ENCODE measurements at places on chromosomes 6 and 20.

DNA sequence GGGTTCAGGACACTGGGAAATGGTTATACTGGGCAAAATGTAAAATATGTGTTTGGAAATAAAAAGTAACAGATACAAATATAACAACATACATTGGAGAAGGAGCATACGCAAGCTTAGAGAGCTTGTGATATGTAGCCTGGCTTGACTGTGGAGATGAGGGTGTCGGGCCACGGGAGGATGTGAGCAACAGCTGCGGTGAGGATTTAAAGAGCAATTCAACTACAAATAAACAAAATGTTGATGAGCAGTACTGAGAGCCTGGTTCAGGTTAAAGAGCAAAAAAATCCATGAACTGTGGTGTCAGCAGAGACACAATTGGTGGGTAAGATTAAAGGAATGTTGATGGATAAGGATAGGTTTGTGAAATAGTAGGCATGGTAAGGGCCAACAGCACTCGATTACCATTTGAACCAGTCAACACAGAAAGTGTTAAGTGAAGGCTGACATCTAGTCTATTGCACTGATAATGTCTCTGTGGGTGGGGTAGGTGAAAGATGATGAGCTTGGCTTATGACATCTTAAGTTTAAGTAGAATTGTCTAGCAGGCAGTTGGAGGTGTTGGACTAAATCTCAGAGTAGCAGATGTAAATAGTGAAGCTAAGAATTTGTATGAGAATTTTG, 723.2 kb downstream of the EPM2A start:
- no peak for DNase-seq

DNA sequence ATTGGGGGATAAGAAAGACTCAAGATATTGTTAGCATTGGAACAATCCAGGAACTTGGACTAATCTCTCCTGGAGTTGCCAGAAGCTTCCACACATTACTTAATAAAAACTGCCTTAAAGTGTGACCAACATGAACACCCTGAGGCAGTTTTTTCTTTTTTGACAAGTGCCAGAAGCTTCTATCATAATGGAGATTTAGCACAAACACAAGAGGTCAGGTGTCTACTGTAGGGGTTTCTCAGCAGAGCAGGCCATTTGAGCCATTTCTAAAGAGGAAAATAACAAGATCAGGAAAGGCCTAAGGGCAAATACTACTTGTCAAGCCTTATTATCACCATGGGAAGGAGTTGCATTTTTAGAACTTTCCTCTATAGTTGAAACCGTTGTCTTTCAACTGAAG, 361.5 kb downstream of the EPM2A start:
- no peak for DNase-seq

- DNase-seq: no peak
These were observed 59.5 kb upstream of the GGTLC1 start for GRCh38 chr20:24048024-24048611.

- DNase-seq: no peak
These were observed 105.9 kb upstream of the CARMIL1 start for GRCh38 chr6:25173246-25173645.

GRCh38 chr20:1299522-1299921, 29.4 kb downstream of the SDCBP2 start:
- no peak for DNase-seq

DNA sequence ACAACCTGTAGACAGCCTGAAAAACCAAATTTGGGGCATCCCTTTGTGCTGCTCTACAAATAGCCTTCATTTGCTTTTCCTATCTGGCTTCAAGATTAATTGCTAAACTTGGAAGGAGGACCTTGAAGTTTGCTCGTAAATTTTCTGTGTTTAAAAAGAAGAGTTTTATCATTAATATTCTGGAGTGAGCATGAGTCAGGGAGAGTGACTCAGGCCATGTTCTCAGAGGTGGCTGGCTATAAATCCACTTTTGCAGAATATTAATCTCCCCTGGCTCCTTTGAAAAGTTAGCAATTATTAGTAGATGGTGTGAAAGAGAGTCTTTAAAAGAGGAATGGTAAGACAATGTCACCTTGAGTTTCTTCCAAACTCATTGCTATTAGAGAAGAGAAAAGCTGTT, 91.0 kb downstream of the ANKEF1 start:
- DNase-seq: no peak

- DNase-seq: no peak
These were observed 98.0 kb upstream of the FAM8A1 start for GRCh38 chr6:17501982-17502704.

DNA sequence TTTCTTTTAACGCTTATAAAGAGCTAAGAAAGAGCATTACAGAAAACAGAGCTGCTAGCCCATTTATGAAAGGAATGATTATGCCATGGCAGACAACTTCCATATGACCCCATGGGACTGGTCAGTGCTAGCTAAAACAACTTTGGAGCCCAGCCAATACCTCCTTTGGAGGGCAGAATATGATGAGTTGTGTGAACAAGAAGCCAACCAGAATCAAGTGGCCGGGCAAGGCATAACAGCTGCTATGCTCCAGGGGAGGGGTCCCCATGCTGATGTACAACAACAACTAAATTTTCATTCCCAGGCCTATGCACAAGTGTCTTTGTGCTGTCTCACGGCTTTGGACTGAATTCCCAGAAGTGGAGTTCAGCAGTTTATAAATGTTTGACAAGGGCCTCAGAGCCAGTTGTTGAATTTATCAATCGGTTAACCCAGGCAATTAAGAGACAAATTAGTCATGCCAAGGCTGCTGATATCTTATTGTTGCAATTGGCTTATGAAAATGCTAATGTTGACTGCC, 65.0 kb upstream of the ASCC3 start:
- no peak for DNase-seq

DNA sequence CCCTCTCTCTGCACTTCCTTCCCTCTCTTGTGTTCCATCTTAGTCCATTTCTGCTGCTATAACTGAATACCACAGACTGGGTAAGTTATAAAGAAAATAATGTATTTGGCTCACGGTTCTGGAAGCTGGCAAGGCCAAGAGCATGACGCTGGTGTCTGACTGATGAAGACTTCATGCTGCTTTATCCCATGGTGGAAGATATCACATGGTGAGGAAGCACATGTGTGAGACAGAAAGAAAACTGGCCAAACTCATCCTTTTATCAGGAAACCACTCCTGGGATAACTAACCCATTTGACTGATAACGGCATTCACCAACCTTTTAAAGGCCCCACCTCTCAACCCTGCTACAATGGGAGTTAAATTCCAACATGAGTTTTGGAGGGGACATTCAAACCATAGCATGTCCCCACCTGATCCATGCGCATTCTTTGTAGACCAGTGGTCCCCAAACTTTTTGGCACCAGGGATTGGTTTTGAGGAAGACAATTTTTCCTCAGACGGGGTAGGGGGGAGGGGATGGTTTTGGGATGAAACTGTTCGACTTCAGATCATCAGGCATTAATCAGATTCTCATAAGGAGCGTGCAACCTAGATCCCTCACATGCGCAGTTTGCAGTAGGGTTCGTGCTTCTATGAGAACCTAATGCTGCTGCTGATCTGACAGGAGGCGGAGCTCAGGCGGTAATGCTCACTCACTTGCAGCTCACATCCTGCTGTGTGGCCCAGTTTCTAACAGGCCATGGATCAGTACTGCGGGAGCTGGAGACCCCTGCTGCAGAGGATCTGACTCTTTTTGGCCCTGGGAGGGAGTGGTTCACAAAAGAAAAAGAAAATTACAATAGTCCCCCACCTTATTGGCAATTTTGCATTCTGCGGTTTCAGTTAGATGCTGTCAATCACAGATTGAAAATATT, 71.7 kb upstream of the RNF24 start:
- DNase-seq: no peak

DNA sequence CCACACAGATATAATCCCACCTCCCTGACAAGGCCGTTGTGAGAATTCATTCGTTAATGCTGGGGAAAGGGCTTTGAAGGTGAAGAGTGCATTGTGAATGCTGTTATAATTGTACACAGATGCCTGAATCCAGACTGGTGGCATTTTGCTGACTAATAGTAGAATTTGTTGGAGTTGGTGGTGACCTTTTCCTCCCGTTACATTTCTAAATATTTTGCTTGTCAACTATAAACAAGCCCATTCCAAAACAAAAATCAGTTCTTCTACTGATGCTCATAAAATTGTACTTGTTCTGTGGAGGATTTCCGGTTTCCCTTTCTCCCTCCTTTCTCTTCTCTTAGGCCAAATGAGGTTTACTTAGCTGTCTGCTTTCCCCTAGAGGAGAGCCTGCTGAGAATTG, 253.1 kb upstream of the SUPT3H start:
- no peak for DNase-seq

DNA sequence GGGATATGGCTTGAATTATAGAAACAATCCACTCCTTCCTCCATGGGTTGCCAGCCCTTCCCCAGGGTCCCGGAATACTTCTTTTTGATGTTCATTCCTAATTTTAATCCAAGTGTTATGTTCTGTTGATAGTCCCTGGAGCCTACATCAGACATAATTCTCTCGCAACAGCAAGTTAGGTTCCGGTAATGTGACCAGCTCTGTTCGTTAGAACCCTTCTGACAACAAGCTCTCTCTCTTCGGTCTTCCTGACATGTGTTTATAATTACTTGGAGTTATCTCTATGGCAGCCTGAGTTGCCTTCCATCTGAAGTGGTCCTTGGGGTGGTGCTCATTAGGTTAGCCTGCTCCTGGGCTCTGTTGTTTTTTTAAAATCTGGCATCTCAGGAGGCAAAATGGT, 506.9 kb upstream of the JARID2 start:
- DNase-seq: no peak

DNA sequence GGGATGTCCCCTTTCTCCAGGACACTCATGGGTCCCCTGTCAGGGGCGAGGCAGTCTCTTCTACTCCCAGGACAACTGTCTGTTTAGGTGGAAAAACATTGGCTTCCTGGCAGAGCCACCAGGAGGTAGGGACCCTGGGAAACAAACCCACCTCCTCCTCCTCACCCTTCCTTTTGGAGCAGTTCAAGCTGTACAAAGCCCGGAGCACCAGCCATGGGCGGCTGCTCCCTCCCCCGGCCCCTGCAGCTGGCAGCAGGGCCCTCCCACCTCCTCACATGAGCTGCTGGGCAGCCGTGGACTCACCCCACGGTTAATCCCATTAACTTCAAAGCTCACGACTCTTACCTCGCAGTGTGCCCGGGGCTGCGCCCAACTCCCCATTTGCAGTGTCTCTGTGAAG, 48.6 kb downstream of the CDH4 start:
- DNase-seq: no peak

DNA sequence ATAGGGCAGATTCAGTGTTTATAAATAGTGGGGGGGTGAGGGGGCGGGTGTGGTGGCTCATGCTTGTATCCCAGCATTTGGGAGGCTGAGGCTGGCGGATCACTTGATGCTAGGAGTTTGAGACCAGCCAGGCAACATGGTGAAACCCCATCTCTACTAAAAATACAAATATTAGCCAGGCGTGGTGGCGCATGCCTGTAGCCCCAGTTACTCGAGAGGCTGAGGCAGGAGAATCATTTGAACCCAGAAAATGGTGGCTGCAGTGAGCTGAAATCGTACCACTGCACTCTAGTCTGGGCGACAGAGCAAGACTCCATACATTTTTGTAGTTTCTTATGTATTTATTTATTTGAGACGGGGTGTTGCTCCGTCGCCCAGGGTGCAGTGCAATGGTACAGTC, 109.0 kb upstream of the ZNF217 start:
- DNase-seq: no peak

GRCh38 chr20:62387219-62387913, 463 bp downstream of the RPS21 start:
- DNase-seq: no peak

DNA sequence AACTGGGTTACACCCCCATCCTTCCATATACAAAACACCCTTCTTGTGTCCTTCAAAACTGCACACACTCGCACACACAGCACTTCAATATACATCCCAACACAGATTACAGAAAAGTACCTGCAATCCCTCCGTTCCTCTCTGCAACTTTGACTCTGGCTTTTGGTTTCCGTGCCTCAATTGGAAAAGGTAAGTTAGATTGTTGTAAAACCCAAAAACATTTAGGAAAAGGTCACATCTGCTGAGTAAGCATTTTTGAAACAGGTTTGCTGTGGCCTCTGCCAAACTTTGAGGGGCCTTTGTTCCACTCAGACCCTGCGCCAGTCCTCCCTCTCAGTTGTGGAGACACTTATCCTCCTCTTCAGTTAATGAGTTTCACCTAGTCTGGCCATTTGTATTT, 4.2 kb downstream of the NKX2-4 start:
- no peak for DNase-seq

GRCh38 chr6:30615958-30616810, 859 bp downstream of the PPP1R10 start:
- no peak for DNase-seq

DNA sequence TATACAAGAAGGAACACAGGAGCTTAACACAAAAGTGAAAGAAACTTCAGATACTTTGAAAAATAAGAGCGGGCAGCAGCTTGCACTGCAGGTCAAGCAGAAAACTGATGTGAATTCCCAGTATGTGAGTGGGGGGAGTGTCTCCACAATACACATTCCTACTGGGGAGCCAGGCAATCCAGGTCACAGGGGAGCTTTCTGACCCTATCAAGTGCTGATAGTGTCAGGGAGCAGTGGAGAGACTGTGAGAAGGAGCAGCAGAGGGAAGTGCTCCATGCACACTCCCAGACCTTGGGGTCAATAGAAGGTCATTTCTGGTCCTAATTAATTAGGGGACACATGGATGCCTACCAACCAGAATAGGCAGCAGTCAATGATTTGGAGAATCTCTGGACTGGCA, 59.4 kb downstream of the PDSS2 start:
- no peak for DNase-seq

GRCh38 chr20:58239216-58239615, 10.8 kb upstream of the ANKRD60 start:
- no peak for DNase-seq

- DNase-seq: no peak
These were observed 16.0 kb downstream of the MDFI start for GRCh38 chr6:41654151-41654697.

GRCh38 chr20:24718696-24719095, 230.4 kb upstream of the CST7 start:
- DNase-seq: no peak

DNA sequence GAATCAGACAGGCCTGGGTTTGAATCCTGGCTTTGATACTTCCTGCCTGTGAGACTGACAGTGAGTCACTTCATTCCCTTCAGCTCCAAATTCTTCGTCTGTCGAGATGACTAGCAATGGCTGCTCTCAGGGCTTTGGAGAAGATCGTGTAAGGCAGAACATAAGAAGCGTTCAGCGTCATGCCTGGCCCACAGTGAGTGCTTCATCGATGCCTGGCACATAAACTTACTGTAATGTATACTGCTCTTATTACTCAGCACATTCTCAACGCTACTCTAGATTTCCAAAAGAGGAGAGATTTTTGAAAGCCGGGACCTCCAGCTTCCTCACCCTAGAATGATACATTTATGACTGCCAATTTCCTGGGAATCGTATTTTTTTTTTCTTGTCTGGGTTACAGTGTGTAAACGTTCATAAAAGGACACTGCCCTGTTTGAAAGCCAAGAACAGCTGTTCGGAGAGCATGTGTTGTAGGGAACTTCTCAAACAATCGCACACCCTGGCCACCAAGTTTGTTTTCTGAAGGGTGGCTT, 16.2 kb upstream of the BCAS1 start:
- DNase-seq: no peak
